ENCODE measurements at places on chromosomes 13 and 19.

- DNase-seq = peak; percentile 48
Observed at GRCh38 chr13:114140906-114141250, 8.5 kb upstream of the RASA3 start.

- DNase-seq = no peak
Observed at GRCh38 chr19:42057846-42058245, 12.2 kb downstream of the GRIK5 start.

- DNase-seq = no peak
Observed at GRCh38 chr19:9487016-9487415, 11.4 kb downstream of the ZNF560 start.

GRCh38 chr19:15014579-15014978 lies 34.7 kb upstream of the CASP14 start:
- DNase-seq = no peak

DNA sequence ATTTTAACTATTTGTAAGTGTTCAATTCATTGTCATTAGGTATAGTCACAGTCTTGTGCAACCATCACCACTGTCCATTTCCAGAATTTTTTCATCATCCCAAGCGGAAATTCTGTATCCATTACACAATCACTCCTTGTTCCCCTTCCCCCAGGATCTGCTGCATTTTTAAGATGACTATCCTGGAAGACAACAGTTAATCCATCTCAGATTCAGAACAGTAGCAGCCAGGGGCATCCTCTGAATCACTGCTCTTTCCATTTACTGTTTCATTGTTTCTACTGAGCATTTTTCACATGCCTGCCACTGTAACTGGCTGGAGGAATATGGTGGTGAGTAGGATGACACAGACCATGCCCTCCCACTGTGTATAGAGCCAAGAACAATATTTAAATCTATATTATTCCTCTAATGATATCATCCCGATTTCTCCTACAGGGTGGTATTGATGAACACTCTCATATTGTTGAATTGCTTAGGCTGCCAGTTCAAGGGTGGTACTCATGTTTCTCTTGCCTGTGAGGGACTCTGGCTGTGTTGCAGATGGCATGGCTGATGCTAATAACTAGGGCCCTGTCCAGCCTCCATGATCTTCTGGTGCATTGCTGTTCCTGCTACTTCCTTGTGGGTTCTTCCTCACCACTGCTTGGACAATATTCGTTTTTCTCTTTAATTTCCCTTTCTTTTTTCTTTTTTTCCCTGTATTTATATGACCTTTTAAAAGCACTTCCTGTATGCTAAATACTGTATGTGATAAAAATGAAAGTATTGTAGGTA lies 59.0 kb downstream of the WDFY2 start:
- no peak for DNase-seq

DNA sequence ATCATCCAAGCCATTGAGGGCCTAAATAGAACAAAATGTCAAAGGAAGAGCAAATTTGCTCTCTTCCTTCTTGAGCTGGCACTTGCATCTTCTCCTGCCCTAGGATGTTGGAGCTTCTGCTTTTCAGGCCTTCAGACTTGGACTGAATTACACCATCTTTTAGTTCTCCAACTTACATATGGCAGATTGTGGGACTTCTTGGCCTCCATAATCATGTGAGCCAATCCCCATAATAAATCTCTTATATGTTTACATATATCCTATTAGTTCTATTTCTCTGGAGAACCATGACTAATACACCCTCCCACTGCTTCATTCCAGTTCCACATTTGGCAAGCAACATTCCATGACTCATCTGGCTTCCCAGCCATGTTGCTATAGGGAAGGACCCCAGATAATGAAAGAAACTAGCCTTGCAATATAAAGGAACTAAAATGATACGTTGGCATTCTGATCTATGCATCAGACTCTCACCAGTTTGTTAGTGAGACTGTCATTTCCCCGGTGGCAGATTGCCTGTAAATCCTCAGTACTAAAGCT lies 11.0 kb upstream of the ACOD1 start:
- no peak for DNase-seq

- DNase-seq = no peak
Observed at GRCh38 chr13:43357564-43357963, 334.2 kb downstream of the DNAJC15 start.

GRCh38 chr13:93925990-93926389 lies 553.5 kb downstream of the DCT start:
- no peak for DNase-seq

- DNase-seq = peak; percentile 53
Observed at GRCh38 chr19:3249408-3249807, 24.9 kb downstream of the CELF5 start.

- DNase-seq = no peak
Observed at GRCh38 chr13:26896986-26897668, 136.5 kb upstream of the GPR12 start.

DNA sequence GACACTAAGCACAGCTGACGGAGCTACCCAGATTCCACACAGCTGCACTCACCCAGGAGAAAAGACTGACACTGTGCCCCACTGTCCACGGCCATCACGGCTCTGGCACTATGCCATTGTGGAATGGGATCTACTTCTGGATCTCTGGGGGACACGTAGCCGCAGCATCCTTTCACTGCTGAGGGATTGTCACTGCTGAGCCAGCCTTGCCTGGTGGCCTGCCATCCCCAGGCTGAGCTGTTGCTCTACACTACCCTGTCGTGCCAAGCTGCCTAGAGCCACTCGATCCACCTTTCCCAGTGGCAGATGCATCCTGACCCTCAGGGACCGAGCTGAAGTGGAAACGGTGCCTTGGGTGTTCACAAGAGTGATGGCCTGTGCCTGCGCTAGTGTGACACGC lies 5.0 kb upstream of the LILRB5 start:
- DNase-seq = no peak

- no peak for DNase-seq
Observed at GRCh38 chr13:42075517-42075916, 27.1 kb downstream of the DGKH start.

DNA sequence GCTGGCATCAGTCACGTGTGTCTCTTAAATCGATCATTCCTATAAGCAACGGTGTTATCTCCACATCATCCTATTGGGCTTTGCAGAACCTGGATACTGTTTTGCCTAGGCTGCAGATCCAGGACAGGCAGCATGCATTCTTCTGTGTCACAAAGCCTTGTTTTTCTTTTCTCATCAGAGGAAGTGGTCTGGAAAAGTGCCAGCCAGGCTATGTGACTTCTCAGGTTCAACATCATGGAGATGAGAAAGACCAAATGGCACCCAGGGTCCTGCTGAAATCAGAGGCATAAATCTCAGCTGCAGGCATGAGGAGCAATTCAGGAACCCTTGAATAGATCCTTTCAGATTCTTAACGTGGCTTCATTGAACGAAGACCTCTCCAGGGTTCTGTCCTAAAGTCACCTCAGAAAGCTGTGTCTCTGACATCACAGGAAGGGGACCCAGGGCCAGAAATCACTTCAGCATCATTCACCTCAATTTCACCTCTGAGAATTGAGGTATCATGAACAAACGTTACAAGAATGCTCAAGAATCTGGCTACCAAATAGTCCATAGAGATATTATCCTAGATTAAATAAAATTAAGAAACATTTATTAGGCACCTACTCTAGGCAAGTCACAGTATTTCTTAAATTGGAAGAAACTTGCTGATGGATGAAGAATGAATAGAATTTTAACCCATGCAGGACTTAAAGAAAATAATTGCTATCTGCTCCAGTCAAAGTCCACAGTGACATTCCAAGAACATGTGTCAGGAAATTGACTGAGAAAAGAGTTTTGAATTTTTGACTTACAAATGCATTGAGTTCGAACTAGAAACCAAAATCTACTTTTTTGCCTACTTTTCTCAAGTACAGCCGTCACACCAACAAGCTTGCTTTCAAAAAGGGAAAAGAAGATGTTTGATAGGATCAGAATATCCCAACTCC lies 124.1 kb downstream of the COG6 start:
- peak; percentile 53 for DNase-seq

- DNase-seq = peak; percentile 80
Observed at GRCh38 chr13:110726726-110727125, 13.2 kb downstream of the ING1 start.

DNA sequence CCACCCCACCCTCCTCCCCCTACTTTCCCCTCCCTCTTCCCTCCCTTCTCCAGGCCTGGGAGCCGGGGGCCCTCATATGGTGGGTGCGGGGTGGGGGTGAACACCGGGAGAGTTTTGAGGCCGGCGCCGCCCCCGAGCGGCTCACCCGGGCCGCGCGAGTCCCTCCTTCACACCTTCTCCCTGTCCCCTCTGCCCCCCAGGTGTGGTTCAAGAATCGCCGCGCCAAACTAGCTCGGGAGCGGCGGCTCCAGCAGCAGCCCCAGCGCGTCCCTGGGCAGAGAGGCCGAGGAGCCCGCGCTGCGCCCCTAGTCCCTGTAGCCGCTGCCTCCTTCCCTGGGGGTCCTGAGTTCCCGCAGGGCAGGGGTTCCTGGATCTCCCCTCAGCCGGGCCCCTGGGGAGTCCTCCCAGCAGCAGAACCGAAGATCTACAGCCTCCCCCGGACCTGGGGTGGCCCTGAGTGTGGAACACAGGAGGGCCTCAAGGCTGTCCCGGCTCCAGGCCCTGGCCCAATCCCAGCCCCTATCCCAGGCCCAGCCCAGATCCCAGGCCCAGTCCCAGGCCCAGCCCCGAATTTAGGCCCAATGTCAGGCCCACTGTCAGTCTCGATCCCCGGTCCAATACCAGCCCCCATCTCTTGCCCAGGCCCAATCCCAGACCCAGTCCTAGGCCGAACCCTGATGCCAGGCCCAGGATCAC lies 1.7 kb downstream of the TPRX2 start:
- DNase-seq = no peak

GRCh38 chr13:99792079-99792921 lies 179.3 kb downstream of the ZIC5 start:
- DNase-seq = no peak

DNA sequence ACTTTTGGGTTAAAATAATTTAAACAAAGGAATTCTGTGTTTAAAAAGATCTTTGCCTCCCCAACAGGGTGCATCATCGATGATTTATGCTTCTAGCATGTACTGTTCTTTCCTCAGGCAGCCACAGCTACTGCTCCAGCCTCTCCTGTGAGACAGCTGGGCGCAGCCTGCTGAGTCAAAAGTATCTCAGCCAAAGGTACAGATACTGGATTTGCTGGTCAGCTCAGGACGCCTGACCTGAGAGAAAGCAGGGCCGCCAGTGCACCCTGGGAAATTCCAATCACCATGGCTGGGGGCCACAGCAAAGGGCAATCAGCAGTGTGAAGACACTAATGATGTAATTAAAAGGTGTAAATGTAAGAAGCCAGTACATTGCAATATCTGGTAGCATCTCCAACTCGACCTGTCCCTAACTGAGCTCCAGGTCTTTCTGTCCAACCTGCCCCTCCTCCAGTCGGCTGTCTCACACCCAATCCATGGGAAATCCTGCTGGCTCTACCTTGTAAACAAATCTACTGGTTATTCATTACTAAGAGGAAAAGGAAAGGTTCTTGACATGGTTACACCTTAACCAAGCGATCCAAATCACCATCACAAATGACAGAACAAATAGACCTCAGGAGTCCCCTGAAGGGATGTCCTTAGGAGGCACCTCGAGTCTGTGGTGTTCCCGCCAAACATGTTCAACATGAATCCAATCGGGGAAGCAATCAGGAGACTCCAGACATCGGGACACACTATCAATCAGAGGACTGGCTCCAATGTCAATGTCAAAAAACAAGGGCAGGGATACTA lies 7.3 kb downstream of the OPA3 start:
- DNase-seq = no peak

DNA sequence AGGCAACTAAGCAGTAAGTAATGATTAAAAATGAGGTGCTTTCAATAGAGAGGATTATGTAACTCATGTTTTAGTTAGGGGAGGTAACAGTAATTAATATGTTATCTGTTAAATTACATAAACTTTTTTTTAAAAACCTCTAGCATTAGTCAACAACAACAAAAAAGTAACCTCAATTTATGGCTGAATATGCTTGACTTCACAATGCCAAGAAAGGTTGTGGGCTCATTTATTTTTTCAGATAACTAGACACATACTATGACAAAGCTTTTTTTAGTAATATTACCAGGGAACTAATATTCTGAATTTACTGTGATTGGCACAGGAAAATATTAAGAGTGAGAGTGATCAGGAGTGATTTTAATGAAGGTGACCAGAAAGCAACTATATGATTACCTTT lies 54.9 kb downstream of the KCNRG start:
- DNase-seq = no peak

- peak; percentile 90 for DNase-seq
Observed at GRCh38 chr19:43776286-43776685, 4.5 kb downstream of the KCNN4 start.

- no peak for DNase-seq
Observed at GRCh38 chr13:92682832-92683517, 543.6 kb upstream of the GPC6 start.

DNA sequence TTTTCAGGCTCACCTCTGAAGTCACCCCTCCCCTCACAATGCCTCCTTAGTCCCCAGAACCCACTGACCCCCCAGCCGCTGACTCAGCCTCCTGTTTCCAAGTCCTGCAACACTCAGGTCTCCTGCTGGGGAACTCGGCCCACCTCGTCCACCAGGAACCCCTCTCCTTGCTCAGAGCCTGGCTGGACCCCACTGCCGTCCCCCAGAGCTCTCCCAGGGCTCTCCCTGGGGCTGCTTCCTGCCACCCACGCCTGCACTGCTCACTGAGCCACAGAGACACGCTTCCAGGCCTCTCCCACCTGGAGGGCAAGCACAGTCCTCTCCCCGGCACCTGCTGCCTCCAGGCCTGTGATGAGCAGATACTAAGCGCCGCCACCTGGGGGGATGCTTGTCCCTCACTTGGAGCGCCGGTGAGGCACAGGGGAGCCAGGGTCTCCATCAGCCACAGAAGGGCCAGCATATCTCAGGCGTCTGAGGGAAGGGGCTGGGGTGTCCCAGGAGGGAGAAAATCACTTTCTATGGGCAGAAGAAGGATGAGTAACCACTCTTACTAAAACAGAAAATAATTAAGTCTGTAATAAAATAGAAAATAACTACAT lies 53.8 kb downstream of the KLF2 start:
- no peak for DNase-seq

GRCh38 chr19:48568345-48568886 lies 16.4 kb downstream of the SULT2B1 start:
- DNase-seq = peak; percentile 10

DNA sequence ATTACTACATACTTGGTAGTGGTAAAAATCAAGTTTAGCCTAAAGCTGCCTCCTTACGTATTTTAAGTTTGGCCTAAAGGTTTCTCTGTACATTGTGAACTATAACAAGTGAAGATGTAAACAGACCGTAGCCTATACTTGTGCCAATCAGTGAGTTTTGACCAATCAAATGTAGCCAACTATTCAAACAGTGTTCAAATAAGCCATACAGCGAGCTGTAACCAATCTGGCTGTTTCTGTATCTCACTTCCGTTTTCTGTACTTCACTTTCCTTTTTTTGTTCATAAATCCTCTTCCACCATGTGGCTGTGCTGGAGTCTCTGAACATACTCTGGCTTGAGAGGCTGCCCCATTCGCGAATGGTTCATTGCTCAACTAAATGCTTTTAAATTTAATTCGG lies 2504.6 kb downstream of the PCDH9 start:
- DNase-seq = no peak

- no peak for DNase-seq
Observed at GRCh38 chr13:106318941-106319411, 216.5 kb downstream of the EFNB2 start.

- peak; percentile 86 for DNase-seq
Observed at GRCh38 chr19:47427241-47428176, 8.2 kb upstream of the MEIS3 start.
